Tracheal epithelial cell (primary cell): ENCODE measurements at places on chromosomes 12 and 14. TPM values are rescaled to one million over a fixed set of nuclear protein-coding genes. Genes with fewer than 3 reads are reported as not detected.

Gene TSPAN11
- total RNA-seq = under 0.01 TPM in 2 replicates

Gene ERH
- 86.3 and 99.5 TPM in 2 replicates for total RNA-seq

Gene INHBE
- total RNA-seq = 0.96 and 1.3 TPM in 2 replicates

Gene FAM90A1
- under 0.01 and 0.21 TPM in 2 replicates for total RNA-seq

Gene DAO
- total RNA-seq = not detected in 2 replicates

Gene FOXN4
- not detected in 2 replicates for total RNA-seq

Gene AVPR1A
- total RNA-seq = 0.24 TPM in 1 of 2 replicates, not detected in the other

Gene MUCL1
- not detected in 2 replicates for total RNA-seq

Gene SPTLC2
- 26.9 and 42.7 TPM in 2 replicates for total RNA-seq

Gene OTUB2
- 1.7 and 7.5 TPM in 2 replicates for total RNA-seq

Gene ATXN2
- total RNA-seq = 5.1 and 10.1 TPM in 2 replicates

Gene SPX
- total RNA-seq = 4.6 and 9.4 TPM in 2 replicates

Gene MRPL51
- total RNA-seq = 52.2 and 64.6 TPM in 2 replicates

Gene APOLD1
- 2.4 and 3.8 TPM in 2 replicates for total RNA-seq

Gene TC2N
- total RNA-seq = 33.0 and 50.3 TPM in 2 replicates

Gene CCDC184
- total RNA-seq = not detected in 2 replicates

Gene DPPA3
- total RNA-seq = not detected in 2 replicates

Gene NOS1
- total RNA-seq = 0.72 and 0.85 TPM in 2 replicates

Gene ARHGEF25
- total RNA-seq = 1.9 and 2.2 TPM in 2 replicates

Gene ST8SIA1
- total RNA-seq = 0.24 and 0.85 TPM in 2 replicates

Gene MIPOL1
- 8.9 and 19.4 TPM in 2 replicates for total RNA-seq

Gene DACT1
- 1.9 TPM in 1 of 2 replicates, not detected in the other for total RNA-seq

Gene KRT77
- total RNA-seq = not detected in 2 replicates

Gene PTCSC3
- not detected in 2 replicates for total RNA-seq

Gene IGF1
- not detected in 2 replicates for total RNA-seq

Gene ADAMTS20
- not detected in 2 replicates for total RNA-seq

Gene CCDC38
- total RNA-seq = not detected in 2 replicates

Gene DENR
- 28.8 and 31.3 TPM in 2 replicates for total RNA-seq
